Cortex of kidney (tissue), 1 donor: ENCODE measurements at places on chromosomes 7 and 10.

DNA sequence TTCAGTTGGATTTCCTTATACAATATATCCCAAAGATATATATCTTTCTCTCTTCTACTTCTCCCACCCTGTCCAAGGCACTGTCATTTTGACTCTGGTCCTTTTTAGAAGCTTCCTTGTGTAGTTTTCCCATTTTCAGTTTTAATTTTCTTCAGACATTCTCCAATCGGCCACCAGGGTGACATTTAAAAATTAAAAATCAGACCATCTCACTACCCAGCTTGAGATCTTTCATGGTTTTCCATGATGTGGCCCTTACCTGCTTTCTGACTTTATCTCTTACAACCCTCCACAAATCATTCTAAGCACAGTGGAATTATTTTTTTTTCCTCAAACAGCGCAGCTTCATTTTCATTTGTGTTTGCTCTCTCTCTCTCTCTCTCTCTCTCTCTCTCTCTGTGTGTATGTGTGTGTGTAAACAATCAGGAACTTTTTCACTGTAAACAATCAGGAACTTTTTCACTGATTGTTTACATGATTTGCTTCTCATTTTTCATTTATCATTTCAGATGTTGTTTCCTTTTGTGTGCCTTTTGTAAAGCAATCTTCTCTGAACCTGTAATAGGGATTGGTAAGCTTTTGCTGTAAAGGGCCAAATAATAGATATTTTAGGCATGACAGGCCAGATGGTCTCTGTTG lies 348.9 kb downstream of the ATRNL1 start:
- no peak for DNase-seq

DNA sequence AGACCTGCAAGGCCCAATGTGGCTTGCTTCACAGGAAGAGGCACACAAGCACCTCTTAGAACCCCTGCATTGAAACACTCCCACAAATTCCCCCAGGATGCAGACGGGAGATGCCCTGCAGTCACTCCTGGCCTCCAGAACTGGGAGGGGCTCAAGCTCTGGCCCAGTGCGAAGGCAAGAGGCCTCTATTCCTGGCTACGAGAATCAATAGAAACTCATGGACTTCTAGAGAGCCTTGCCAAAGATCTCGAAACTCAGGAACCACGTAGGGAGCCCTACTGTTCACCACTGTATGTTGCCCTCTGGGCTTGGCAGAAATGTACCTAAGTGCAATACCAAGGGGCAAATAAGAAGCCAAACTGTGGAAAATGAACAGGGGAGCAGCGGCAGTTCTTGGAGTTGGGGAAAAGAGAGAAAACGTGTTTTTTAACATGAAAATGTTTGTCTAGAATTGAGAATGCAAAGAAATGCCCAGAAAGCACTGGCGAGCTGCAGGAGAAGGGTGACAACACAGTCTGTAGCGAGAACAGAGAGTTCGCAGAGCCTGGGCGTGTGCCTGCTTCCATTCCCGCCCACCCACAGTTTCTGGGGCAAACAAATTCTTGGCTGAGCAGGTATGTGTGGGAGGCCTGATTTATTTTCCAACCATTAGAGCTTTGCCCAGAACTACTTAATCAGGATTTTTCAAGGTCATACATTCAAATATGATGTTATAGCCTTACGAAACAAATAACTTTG lies 260.5 kb upstream of the KLF14 start:
- no peak for DNase-seq

DNA sequence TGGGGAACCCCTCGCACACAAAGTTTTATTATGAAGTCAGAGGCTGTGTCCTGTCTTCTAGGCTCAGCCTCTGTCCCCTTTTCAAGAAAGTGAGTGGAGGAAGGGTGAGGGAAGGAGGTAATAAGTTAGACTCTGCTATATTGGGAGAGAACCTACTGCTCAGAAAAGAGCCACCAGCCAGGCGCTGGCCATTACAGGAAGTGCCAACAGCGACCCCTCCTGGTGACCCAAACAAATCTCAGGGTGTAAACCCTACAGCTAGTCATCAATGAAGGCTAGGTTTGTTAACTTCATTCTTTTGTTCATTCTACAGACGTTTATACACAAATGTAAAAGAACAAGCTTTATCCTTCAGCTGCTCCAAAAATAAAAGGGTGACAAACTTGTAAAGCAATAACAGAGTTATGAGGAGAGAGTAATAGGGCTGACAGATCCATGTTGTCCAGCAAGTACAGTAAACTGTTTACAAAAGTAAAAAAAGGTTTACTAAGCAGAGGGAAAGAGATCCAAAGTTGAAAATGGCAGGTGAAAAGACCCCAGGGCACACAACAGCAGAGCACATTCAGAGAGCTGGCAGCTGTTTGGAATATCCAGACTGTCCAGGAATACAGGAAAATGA lies 82.7 kb downstream of the FAM204A start:
- DNase-seq = no peak

GRCh38 chr10:130443066-130443465 lies 306.9 kb downstream of the GLRX3 start:
- DNase-seq = no peak

DNA sequence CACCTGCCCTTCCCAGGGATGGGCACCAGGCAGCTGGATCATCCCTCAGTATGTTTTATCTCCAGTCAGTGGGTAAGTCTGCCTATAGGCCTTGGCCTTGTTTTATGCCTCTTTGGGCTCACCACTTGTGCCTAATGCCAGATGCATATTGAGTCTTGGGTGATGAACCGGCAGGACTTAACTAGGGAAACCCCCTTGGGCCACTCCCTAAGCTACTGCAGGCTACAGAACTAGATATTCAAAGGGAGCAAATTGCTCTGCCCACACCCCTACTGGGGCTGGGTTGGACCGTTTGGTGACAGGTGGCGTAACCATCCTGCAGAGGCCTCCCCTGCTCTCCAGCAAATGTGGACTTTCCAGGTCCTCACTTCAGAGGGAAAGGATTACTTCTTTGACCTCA lies 115.7 kb upstream of the GDF10 start:
- DNase-seq = no peak

DNA sequence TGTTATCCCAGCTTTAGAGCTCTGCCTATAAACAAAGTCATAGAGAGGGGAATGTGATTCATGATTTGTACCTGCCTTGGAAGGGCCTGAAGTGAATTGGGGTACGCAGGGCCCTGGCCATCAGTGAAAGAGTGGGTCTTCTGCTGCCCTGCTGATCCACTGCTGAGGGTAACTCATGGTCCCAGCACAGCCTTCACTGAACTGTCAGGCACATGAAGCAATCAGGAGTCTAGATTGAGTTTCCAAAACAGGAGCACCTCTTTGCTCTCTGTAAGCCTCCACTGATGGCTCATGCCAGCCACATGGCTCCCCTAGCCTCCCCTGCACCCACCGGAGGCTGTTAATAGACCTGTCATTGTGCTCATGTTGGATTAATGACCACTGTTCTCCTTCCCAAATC lies 217.6 kb downstream of the KCNMA1 start:
- no peak for DNase-seq

DNA sequence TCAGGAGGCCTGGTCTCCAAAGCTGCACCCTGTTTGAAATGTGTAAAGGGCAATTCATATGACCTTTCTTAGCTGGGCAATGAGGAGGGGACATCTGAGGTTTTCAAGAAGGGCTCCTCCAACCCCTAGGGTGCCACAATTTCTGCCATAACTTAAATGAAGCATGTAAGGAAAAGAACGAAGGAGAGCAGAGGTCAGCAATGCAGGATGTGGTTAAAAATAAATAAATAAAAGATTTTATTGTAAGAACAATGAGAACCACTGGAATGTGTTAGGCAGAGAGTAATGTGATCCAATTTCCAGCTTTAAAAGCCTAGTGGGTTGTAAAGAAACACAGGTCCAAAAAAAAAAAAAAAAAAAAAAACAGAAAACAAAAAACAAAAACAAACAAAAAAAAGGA lies 673.1 kb downstream of the TNS3 start:
- no peak for DNase-seq

DNA sequence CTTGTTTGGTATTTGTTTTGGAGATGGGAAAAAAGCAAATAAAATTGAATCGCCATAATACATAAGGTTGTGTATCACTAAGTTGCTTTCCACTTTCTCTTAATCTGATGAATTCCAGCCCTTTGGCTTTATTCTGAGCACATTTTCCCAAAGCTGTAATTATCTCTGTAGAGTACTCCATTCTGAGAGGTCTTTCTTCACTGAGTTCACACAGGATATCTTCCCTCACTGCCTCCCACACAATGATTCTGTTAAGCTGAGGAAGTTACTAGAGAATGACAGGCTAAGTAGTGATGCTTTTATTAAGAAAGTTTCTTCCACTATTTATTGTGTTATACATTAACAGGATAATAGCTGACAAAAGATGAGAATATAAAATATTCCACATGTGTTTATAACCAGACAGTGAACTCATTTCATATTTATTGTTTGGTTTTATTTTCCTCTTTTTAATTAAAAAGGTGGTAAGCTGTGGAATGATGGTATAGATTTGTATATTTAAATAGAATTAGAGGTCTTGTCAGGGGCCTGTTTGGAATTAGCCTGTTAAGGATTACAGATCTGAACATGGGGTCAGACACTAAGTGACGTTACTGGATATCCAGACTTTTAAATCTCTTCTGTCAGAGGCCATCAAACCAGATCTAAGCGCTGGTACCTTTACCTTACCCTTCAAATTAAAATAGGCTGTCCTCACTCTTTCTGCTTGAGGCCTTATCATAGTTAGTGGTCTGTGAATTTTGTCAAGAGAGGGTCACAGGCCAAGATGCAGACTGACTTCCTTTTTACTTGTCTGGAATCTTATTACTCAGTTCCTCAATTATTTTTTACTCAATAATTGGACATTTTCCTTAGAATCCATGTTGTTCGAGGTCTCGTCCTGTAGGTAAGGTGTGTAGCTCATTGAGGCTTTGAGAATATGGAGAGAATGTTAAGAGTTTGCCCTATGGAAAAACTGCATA lies 8.4 kb downstream of the PLXDC2 start:
- no peak for DNase-seq

DNA sequence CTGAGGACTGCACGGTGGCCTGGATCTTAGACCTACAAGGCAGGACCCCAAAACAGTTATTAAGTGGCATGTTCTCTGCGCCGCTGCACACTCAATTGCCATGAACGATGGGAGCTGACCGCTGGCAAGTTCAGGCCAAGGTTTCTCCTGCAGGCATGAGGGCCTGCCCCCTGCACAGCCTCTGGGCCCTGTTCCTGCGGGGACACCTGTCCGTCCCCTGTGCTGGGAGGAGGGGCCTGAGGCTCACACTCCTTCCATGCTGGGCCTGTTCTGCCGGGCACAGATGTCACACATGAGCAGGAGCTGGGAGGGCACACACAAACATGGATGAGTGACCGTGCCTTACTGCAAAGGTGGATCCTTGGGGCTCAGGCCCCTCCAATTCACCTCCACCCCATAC lies 90.0 kb downstream of the PTPRN2 start:
- no peak for DNase-seq

DNA sequence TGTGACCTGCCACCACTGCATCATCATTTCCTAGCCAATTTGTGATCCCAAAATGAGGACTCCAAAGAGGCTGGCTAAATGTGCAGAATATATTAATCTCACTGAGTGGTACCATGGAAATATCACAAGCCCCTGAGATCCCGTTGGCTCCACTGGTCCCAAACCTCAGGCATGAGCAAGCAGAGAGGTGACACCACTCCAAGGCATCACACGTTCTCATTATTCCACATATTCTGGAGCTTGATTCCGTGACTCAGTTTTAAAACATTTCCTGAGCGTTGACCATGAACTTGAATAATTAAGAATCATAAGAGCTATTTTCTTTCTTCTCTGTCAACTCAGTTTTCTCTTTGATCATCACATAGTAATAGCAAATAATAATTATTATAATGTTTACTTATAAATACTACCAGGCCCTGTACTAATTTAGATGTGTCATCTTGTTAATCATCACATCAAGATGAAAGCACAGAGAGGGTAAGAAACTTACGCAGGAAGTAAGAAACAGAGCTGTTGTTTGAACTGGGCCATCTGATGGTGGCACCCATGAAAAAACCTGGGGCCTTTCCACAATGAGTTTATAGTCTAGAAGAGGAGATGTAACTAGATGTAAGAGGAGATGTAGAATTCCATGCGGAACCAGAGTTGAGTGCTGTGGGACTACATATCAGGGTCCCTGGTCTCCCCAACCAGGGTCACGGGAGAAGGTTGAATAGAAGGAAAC lies 3.5 kb downstream of the APBB1IP start:
- DNase-seq = no peak

GRCh38 chr7:158469396-158470051 lies 118.1 kb downstream of the PTPRN2 start:
- DNase-seq = no peak

- DNase-seq = no peak
Observed at GRCh38 chr10:23146258-23146657, 45.9 kb upstream of the PTF1A start.

DNA sequence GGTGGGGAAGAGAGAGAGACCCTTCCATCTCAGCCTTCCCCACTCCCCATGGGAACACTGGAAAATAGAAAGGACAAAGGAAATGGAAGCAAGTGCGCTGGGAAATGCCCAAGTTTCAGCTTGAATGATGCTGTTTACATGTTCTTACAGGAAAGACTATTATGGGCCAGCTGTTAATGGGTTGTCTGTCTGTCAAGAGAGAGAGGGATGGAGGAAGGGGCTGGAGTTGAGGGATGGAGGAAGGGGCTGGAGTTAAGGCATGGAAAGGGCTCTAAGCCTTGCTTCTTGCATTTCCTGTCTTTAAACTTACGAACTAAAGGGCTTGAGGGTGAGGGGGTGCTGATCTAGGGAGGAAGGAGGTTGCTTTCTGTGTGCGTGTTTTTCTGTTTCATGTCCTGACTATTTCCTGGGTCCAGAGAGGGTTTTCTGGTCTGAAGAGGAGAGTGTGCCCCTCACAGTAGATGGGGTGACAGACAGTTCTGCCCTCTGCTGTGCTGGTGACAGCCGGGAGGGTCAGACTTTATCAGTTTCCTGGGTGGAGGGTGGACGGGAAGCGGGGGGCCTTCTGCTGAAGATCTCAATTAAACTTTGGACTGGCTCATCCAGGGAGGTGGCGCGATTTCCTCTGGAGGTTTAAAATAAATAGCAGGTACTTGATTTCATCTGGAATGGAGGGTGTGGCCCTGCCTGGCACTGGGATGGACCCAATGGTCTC lies 30.5 kb downstream of the GRK5 start:
- no peak for DNase-seq

DNA sequence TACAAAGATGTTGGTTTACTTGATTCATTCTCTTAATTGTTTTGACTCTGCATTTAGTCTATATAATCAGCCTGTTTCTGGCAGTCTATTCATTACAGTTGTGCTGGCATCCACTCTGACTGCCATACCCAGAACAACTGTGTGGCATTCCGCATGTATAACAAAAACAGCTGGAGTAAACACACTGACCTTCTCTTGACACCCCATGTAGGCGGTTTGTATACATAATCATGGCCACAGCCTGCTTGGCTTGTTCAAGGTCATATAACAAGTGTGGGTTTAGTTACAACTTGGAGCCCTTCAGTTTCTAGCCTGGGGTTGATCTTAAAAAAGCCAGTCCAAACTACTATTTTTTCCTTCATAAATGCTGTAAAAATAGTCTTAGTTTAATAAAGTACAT lies 70.9 kb downstream of the MBL2 start:
- no peak for DNase-seq

GRCh38 chr7:28293527-28293835 lies 112.9 kb upstream of the JAZF1 start:
- DNase-seq = no peak
